ENCODE measurements at places on chromosomes 1 and 21.

DNA sequence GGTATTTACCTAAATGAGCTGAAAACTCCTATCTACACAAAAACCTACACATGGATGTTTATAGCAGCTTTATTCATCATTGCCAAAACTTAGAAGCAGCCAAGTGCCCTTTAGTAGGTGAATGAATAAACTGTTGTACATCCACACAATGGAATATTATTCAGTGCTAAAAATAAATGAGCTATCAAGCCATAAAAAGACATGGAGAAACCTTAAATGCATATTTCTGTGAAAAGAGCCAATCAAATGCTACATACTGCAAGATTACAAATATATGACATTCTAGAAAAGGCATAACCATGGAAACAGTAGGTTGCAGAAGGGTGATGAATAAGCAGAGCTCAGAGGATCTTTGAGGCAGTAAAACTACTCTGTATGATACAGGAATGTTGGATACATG, 23.3 kb downstream of the ABCB10 start:
- DNase-seq: no peak

- DNase-seq: no peak
Measured at GRCh38 chr1:48051466-48052126, 54.4 kb upstream of the TRABD2B start.

- no peak for DNase-seq
Measured at GRCh38 chr1:112862753-112863426, 93.1 kb downstream of the SLC16A1 start.

GRCh38 chr1:232484856-232485255, 145.1 kb downstream of the SIPA1L2 start:
- DNase-seq: no peak

DNA sequence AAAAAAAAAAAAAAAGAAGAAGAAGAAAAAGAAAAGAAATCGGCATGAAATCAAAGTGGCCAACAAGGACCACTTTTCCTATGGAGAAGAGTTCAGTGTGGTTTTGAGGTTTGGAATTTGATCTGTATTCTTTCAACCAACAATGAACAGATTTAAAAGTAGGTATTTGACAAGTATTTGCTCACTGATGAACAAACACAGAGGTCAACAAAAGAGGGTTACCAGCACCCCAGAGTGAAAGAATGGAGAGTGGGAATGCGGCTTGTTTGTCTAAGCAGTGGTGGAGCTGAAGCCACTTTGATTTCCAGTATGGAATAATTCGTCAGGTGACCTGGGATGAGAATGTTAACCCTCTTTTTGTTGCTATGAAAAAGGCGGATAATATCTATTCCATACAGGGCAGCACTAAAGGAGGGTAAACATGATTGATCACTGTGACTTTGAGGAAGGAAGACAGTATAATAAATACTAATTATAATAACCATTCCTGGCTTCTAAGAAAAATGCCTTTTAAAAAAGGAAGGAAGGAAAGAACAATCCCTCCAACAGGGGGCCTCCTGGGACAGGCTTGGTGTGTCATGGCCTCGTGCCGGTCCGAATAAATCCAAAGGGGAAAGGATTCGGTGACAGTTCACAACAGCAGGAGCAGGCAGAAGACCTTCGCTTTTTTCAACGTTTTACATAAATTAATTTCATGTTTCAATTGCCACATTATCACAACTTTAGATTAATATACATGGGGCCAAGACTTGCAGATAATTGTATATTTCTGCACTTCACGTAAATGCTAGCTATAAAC, 37.2 kb upstream of the SIM2 start:
- DNase-seq: no peak

DNA sequence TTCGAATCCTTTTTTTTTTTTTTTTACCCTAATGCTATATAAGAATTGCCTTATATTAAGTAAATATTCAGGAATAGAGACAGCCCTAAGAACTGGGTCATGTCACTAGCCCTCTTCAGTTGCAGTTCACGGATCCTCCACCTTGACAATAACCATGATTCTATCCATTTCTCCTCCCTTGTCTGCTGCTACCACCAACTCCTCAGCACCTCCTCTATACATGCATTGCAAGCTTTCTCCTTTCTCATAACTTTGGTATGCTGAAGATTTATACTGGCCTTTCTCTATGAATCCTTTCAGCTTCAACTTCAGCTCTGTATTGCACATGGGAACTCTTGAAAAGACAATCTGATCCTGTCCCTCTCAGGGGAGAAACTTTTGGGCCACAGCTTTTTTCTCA, 14.3 kb upstream of the DR1 start:
- DNase-seq: no peak
